Motor neuron (in vitro differentiated cells): ENCODE measurements at places on chromosomes 6 and 20.
A peak's percentile ranks its signal among the peaks of the same experiment; 100 is the strongest.

- ATAC-seq = no peak
Measured at GRCh38 chr6:27183060-27183832, 64.3 kb upstream of the PRSS16 start.

DNA sequence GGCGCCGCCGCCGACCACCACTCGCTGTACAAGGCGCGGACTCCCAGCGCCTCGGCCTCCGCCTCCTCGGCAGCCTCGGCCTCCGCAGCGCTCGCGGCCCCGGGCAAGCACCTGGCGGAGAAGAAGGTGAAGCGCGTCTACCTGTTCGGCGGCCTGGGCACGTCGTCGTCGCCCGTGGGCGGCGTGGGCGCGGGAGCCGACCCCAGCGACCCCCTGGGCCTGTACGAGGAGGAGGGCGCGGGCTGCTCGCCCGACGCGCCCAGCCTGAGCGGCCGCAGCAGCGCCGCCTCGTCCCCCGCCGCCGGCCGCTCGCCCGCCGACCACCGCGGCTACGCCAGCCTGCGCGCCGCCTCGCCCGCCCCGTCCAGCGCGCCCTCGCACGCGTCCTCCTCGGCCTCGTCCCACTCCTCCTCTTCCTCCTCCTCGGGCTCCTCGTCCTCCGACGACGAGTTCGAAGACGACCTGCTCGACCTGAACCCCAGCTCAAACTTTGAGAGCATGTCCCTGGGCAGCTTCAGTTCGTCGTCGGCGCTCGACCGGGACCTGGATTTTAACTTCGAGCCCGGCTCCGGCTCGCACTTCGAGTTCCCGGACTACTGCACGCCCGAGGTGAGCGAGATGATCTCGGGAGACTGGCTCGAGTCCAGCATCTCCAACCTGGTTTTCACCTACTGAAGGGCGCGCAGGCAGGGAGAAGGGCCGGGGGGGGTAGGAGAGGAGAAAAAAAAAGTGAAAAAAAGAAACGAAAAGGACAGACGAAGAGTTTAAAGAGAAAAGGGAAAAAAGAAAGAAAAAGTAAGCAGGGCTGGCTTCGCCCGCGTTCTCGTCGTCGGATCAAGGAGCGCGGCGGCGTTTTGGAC, 2.0 kb downstream of the SOX4 start:
- peak; percentile 7 for ATAC-seq

GRCh38 chr6:134405386-134406087, 87.6 kb upstream of the SGK1 start:
- no peak for ATAC-seq

DNA sequence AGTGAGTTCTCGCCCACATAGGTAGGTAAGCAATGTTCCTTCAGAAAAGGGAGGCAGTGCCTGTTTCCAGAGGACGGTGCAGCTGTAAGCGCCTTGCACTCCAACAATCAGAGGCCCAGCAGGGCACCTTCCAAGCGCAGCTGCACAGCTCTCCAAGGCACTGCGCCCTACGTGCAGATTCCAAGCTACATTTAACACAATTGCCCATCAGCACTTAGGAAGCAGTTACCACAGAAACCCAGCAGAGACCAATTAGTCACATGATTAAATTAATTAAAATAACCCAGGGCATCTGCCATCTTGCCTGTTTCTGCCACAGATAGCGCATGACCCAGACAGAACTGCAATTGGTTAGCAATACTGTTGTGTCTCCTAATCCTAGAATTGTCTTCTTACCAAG, 65.5 kb downstream of the SOBP start:
- peak; percentile 82 for ATAC-seq

GRCh38 chr6:28896505-28897368, 27.0 kb downstream of the TRIM27 start:
- ATAC-seq = peak; percentile 25

DNA sequence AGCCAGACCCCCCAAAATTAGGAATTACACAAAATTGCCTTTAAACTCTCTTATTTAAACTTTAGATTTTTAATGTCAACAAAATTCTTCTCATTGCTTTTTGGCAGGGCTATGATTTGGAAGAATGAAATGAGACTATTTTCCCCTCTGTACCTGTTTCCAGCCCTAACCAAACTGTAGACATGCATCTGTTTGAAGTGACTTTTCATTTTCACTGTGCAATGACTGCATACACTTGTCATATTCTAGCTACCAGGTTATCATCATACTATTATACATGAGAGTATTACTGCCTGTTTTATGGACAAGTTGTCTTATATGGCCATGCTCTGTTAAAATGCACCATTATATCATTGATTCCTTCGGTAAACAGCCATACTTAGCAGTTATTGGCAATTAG, 295.2 kb downstream of the TBC1D7 start:
- ATAC-seq = no peak

- no peak for ATAC-seq
Measured at GRCh38 chr6:152259234-152259633, 377.9 kb downstream of the SYNE1 start.

DNA sequence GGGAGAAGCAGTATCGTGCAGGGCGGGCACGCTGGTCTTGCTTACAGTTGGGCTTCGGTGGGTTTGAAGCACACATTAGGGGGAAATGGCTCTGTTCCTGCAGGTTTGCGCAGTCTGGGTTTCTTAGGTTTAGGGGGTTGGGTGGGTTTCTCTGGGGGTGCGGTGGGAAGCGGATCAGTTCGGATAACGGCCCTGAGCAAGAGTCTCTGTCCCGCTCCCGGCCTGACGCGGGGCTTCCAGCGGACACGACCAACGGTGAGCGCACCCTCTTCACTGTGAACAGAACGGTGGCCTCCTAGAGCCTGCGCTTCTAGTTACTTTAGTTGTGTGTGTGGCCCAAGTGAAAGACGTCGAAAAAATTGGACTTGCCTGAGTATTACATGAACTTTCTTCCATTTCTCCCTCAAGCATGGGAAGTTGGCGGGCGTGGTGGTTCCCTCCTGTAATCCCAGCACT, 635 bp upstream of the ELOVL2 start:
- no peak for ATAC-seq

DNA sequence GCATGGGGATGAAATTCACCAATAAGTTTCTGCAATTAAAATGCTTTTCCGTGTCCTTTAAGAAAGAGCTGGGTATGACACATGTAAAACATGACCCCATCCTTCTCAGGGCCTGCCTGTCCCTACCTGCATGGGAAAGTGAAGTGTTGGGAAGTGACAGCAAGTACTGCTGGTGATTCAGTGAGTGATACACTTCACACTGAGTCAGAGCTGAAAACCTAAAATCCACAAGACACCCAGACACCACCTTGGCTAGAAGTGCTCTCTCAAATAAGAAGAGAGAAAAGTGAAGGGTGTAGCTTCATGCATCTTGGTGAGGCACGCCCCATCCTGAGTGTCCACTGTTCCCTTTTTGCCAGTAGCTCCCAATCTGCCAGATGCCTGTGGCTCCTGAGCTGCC, 3.3 kb downstream of the RAB22A start:
- no peak for ATAC-seq

DNA sequence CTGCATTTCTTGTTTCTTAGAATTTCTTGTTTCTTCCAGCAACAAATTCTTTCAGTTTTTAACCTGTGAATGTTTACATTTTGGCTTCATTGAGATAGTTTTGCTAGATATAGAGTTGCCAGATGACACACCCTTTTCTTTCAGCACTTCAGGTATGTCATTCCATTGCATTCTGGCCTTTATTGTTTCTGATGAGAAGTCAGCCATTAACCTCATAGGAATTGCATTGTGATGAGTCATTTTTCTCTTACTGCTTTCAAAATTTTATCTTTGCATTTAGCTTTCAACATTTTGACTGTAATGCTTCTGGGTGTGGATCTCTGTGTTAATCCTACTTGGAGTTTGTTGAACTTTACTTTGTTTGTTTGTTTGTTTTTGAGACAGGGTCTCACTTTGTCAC, 440.3 kb upstream of the HS3ST5 start:
- no peak for ATAC-seq

DNA sequence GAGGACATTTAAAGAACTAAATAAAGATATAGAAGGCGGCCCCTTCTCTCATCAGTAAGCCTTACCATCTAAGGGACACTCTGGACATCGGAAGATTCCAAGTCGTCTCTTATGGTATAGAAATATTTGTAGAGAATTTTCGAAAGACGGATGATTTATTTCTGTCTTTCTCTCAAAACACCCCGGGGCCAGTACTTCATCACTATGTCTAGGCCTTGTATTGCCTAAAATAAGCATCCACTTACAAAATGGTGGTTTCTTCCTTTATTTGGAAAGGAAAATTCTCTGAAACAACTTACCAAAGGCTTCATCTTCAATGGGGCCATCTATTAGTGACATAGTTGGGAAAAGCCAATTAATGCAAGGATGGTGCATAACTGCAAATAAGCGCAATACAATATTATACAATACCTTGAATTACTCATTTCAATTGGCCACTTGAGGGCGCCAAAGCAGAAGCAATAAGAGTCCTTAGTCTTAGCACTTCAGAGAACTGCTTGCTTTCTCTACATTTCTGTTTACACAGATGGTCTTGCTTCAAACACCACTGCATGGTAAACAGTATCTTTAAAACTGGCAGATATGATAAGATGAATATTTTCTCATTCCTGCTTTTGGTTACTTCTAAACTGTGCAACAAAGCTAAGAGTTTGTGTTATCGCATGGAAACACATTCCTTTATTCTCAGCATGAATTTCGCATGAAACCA, 113.2 kb downstream of the VIP start:
- peak; percentile 75 for ATAC-seq

DNA sequence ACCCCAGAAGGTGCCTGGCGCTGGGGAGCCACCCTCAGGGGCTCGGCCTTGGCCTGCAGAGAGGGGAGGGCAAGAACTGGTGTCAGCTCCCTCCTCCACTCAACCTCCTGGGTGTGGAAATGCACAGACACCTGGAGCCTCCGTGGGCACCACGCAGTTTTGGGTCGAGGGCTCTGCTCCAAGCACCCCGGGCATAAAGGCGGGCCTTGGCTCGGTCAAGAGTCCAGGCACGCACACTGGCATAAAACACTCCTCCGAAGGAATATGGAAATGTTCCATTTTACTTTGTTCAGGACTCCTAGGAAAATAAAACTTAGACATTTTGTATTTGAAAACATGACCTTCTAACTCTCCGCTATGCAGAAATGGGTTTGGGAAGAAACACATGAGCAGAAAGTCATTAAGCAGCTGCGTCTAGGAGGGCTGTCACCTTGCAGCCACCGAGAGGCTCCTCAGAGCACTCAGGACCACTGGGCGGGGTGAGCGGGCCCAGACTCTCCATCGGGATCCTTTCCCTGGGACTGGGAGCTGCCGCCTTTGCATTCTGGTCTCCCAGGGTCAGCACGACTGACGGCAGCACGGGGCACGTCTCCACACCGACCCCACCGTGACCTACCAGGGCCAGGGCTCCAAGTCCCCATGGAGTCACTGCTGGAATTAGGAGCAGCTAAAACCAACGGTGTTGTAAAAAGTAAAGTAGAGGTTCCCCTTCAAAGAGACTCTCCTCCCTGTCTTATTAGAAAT, 46.0 kb upstream of the DACT2 start:
- ATAC-seq = no peak

GRCh38 chr6:75946146-75946831, 126.2 kb downstream of the IMPG1 start:
- ATAC-seq = no peak

GRCh38 chr20:41072190-41072863, 43.7 kb downstream of the TOP1 start:
- ATAC-seq = peak; percentile 87

DNA sequence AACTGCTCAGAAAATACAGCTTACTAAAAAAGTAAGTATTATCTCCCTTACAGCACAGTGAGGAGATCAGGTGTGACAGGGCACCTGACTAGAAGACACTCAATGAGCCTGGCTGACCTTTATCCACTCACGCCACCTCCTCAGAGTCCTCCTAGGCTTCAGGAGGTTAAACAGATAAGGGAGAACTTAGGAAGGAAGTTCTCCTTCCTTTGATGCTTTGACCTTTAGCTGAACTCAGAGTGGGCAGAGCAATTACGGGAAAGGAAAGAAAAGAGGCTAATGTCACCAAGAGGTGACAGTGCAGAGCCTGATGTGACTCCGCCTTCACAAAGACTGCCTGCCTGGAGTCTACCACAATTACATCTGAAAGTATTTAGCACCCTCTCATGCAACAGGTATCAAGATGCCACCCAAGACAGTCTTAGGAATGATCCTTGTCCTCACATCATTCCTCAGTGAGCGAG, 36.7 kb downstream of the MAN1A1 start:
- ATAC-seq = no peak

- no peak for ATAC-seq
Measured at GRCh38 chr6:40393641-40394040, 193.5 kb downstream of the LRFN2 start.

DNA sequence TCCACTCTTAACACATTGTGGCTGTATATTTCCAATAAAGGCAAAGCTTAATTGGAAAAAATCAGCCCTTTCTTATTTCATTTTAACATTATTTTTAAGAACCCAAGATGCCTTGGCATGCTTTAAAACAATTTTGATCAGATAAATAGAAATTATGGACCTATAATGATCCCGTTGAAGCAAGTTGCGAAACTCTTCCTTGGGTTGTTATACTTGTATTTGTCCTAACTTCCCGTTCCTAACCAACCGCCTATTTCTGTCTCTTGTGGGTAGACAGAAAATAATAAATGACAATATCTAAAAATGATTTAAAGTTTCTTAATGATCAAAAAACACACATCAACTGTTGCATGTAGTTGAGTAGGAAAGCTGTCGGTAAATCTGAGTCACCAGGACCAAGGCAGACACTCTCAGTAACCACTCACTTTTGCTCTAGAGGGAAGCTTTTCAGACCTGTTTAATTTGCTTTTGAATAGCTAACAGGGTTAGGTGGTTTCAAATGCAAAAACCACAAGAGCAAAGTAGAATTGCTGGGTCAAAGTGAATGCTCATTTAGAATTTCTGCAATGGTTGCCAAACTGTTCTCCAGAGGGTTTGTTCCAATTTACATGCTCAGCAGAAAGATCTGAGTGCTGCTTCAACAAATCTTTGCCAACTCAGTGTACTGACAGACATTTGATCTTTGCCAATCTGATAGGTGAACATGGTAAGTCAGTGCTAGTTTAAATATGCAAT, 34.2 kb upstream of the KCNK5 start:
- peak; percentile 55 for ATAC-seq

DNA sequence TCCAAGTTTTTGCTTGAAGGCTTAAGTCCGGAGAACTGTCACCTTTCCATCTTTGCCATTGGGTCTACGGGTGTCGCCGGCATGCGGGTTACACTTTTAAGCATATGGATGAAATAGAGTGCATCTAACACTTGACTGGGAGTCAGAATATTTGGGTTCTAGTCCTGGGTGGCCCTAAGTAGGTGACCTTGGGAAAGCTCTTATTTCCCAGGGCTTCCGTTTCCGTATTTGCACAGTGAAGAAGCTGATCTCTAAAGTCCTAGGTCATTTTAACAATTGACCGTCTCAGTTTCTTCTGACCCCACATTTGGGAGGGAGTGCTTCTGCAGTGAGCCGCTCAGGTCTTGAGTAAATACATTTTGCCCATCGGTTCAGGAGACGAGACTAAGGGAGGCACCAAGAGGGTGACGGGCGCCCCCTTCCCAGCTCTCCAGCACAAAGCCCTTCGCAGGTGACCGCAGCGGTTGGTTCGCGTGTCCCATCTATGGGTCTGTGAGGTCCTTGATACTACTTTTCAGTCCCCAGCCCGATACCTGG, 651 bp upstream of the BLTP3A start:
- ATAC-seq = peak; percentile 16
